ENCODE measurements at places on chromosomes 2 and 18.

GRCh38 chr18:51561821-51562220 lies 364.3 kb upstream of the MEX3C start:
- DNase-seq = no peak

GRCh38 chr18:77065221-77065981 lies 67.2 kb downstream of the MBP start:
- peak; percentile 98 for DNase-seq

DNA sequence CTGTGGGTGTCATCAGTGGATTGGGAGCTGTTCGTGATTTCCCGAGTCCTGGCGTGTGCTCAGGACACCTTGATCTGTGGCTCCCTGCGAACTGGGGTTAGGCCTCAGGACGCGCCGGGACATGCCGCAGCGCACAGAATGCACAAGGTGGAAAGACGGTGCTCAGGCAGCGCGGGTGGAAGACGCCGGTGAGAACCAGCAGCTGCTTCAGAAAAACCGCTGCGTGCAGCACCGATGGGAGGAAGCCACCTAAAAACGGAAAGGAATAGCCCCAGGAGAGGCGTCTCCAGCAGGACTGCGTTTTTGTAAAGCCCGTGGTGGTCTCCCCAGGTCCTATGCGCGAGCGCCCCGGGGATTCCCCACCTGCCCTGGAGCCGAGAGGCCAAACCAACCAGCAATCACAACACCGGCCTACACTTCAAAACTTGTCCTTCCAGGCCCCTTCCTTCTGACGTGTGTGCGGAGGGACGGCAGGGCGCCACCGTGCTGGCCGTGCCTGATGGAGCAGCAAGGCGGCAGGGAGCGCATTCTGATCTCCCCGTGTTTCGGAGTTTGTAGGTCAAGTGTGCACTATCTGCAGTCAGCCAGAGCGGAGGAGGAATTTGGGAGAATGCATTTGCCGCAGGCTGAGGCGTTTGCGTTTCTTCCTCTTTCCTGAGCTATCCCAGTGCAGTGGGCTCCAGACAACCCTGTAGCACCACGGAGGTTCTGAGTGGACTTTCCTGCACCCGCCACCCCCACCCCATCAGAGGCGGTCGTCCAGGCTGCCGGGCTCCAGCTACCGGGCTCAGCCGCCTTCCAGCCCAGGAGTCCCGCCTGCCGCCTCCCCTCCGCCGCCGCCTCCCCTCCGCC lies 32.2 kb downstream of the RTP5 start:
- DNase-seq = peak; percentile 19

DNA sequence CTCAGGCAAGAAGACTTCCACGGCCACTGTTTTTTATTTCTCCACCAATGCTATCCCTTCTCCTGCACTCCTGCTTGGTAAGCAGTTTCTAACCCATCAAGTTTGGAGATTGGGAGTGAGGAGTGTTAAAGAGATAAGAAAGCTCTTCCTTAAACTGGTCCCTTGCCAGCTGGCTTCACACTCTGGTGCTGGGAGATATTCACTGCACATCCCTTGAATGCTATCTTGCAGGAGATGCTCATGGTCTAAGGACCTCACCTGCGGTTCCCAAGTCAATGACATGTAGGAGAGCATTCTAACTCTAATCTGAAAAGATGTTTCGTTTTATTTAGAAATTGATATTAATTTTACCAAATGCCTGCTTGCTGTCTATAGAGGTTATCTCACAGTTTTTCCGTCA lies 28.2 kb upstream of the CYRIA start:
- no peak for DNase-seq

GRCh38 chr2:199818754-199819153 lies 32.2 kb downstream of the FTCDNL1 start:
- DNase-seq = no peak

DNA sequence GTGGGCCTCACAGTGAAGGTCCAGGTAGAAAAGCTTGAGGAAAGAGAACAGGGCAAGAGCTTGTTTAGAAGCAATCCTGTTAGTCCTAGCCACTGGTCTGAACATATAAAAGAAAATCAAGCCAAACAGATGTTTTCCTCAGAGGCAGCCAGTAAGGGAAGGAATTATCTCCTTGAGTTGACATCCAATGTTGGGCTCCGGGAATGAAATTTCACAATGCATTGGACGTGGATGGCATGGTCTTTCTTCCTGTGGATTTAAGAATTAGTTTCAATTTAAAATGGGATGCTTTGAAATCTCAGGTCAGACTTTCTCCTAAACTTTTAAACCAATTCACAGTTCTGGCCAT lies 92.1 kb downstream of the ACKR3 start:
- DNase-seq = peak; percentile 31

- peak; percentile 67 for DNase-seq
Observed at GRCh38 chr2:79935771-79936657, 368.5 kb downstream of the LRRTM1 start.

DNA sequence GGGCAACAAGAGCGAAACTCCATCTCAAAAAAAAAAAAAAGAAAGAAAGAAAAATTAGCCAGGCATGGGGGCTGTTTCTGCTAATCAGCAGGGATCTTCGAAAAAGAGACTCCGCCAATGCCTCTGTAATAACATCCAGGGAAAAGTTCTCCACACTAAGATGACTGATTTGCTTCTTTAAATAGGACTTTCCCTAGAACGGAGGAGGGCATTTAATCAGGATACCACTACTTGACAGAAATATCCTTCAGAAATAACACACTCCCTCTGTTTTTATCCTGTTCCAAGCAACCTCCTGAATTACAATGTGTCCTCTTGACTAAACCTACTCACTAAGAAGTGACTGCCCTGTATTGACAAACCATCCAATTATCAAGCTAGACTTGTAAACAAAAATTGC lies 21.7 kb downstream of the REV1 start:
- no peak for DNase-seq

DNA sequence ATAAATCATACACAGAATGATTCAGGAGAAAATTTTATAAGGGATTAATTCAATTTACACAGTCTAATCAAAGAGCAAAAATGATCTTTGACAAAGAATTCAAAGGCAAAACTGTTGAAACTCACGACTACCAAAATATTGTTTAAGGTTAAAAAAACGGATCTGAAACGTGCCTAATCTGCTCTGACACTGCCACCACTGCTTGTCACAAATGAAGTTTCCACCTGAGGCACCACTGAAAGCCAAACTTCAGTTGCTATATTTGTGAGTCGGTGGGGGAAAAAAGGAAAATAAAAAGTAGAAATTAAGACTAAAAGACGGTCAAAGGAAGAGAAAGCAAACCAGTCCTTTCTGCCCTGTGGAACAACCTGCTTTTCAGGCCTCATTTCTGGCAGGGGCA lies 140.6 kb upstream of the DNMT3A start:
- DNase-seq = no peak

DNA sequence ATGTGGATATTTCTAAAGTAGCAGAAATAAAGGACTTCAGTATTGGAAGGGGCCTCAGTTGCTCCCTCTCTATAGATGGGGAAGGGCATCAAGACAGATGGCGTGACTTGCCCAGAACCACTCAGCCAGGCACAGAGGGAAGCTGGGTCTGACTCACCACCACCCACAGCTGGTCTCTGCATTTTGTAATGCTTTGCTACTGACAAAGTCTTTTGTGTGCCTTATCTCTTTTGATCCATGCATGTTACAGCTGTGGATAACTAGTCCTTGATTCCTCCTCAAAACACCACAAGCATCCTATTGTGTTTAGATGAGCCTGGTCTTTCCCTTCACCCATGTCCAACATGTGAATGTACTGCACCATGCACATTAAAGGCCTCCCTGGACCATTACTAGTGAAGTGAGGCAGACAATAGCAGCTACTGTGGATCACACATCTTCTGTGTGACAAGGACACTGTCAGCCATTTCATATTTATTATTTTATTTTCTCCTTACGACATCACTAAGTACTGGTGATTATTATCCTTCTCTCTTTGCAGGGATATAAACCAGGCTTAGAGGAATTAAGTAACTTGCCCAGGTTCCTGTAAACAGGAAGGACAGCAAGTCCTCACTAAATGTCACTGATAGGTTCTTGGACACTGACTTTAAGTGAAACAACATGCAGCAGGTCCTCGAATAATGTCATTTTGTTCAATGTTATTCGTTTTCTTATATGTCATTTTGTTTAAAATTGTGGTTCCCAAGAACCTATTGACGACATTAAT lies 29.6 kb upstream of the IL37 start:
- peak; percentile 87 for DNase-seq

DNA sequence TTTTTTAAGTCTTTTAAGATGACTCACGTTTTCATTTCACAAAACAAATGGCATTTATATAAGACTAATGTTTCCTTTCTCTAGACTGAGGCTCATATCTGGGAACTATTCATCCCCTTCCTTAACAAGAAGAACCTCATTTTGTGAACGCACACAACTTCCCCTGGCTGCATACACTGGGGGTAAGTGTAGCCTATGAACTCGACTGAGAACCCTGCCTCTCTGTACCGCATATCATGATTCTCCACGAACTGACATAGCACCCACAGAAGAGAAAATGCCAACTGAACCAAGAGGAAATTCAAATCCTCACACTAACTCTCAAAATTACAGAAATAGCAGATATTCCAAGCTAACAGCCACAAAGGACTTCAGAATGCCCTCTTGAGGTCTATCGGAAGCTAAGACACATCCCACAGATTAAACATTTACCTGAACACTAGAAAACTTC lies 236.7 kb downstream of the TCF4 start:
- peak; percentile 8 for DNase-seq

DNA sequence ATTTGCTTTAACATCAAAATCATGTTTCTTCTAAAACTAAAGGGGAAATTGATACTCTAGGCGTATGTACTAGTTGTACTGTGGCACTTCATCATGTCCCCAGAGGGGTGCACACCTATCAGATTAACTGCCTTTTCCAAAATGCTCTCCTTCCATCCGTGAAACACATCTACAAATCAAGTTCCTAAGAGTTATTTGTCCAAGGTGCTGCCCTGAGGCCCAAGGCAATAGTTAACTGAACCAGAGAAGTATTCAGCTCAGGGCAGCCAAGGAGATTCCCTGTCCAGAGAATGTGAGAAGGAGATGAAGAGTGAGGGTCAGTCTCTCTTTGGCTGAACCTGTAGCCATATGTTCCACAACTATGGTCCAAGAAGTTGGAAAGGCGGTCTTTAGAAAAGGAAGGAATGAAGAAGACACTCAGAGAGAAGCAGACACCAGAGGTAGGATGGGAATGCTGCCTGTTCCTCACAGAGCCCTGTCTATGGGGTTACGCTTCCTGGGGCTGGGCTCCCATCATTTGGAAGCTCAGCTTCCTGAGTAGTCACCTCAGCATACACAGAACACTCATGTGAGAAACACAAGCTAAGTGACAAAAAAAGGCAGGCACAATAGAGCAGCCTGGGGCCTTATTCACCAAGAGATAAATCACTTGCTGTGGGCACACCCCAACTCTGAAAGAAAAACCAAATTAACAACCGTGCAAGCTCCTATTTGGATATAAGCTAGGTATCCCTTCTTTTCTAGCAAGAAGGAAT lies 55.6 kb downstream of the ANKRD44 start:
- DNase-seq = no peak

GRCh38 chr2:226366920-226367319 lies 432.7 kb downstream of the IRS1 start:
- DNase-seq = no peak

- DNase-seq = no peak
Observed at GRCh38 chr18:75134611-75134975, 74.3 kb downstream of the PTGR3 start.

DNA sequence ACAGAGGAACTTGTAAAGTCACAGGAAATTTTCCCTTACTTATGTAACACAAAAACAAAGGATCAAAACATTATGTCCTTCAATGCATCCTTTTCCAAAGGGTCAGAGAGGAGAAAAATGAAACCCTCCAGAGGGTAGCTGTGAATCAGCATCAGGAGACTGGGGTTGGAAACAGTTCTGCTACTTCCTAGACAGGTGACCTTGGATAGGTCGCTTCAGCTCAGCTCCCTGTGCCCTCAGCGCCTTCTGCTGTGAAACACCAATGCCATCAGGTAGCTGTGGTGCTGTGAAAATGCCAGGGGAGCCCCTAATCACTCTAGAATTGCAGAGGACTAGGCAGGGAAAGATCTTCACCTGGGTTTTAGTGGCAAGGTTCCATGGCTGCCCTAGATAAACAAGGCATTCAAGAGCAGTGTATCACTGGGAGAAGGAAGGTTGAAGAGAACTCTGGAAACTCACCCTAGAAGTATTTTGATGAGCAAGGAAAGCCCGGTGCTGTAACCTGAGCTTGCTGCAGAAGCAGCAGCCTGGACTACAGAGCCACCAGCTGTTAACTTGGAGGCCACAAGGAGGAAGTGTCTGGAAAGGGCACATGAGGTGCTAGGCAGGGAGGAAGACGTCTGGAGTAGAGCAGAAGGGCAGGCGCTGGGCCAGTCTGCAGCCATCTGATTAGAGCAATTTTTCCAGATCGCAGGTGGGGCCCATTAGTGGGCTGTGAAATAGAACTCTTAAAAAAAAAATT lies 100.7 kb upstream of the MCFD2 start:
- DNase-seq = peak; percentile 91

DNA sequence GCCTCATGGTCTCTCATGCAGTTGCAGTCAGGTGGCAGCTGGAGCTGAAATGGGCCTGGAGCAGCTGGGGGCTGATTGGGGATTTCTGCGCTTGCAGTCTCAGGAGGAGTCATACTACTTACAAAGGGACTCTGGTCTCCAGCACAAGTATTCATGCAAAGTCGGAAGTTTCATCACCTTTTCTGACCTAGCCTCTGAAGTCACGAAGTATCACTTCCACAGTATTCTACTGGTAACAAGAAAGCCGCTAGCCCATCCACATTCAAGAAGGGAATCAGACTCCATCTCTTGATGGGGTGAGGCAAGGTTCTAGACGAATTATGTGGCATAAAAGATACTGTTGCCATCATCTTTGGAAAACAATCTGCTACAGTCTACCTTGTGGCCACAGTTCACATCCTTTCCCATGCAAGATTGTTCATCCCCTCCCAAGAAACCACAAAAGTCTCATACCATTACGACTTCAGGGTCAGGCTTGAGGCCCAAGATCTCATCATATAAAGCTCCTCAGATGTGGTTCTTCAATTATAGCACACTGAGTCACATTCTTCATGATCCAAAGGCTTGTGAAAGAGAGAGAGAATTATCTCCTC lies 95.3 kb downstream of the SMC6 start:
- peak; percentile 19 for DNase-seq

- peak; percentile 68 for DNase-seq
Observed at GRCh38 chr2:68849579-68850030, 21.6 kb downstream of the BMP10 start.

GRCh38 chr18:42163321-42163720 lies 208.3 kb downstream of the PIK3C3 start:
- no peak for DNase-seq

DNA sequence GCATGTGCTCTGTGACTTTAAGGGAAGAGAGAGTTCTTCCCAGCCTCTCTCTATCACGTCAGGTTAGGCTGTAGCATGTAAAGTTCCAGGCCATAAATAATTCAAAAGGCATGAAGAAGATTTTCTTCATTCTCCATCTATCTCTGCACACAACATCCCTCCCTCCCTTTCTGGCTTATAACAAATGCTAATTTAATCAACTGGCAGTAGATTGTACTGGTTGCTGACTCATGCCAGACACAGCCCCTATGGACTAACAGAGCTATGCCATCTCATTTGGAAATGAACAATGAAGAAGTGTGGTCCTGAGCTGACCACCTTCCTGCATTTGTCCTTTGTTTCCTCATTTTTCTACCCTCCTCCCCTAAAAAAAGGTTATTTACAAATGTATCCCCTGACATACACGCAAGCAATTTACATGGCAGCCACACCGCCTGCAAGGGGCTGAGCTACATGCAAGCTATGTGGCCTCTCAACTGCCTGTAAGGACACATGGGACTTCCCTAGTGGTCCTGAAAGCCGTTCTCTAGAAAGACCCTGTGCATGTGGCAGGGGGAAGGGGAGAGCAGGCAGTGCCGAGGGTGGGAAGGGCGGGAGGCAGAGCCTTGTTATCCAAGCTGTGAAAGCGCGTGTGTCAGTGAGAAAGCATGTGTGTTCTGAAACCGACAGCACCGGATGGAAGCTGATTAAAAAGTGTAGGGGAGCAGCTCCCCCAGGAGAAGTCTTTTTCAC lies 90.9 kb upstream of the KLF7 start:
- peak; percentile 36 for DNase-seq

Data from fibroblast of villous mesenchyme (primary cell).